ENCODE measurements at places on chromosomes 11 and 22.

DNA sequence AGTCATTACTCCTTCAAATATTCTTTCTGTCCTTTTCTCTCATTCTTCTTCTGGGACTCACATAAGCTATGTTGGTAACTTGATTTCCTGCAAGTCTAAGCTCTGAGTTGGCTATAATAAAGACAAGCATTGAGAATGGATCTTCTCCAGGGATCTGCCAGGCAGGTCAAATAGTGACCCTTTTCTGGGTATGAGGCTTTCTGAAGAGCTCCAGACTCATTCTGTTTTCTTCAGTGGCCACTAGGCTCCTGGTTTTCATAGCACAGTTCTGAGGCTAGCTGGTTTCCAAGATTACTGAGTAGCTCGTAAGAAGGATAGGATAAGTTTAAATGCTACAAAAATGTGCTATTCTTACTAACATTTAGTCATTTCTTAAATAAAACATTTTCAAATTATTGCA is 38.3 kb downstream of the TMPRSS5 start:
- DNase-seq: no peak

- no peak for DNase-seq
Measured at GRCh38 chr22:37098976-37099591, 10.4 kb downstream of the TMPRSS6 start.

GRCh38 chr11:127126986-127127385 is 126.4 kb upstream of the KIRREL3 start:
- DNase-seq: no peak

DNA sequence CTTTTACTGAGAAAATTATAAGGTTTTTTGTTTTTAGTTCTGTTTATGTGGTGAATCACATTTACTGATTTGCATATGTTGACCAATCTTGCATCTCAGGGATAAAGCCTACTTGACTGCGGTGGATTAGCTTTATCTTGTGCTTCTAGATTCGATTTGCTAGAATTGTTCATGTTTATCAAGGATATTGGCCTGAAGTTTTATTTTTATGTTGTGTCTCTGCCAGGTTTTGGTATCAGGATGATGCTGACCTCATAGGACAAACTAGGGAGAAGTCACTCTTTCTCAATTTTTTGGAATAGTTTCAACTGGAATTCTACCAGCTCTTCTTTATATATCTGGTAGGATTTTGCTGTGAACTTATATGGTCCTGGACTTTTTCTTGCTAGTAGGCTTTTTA is 504.8 kb downstream of the ETS1 start:
- no peak for DNase-seq

DNA sequence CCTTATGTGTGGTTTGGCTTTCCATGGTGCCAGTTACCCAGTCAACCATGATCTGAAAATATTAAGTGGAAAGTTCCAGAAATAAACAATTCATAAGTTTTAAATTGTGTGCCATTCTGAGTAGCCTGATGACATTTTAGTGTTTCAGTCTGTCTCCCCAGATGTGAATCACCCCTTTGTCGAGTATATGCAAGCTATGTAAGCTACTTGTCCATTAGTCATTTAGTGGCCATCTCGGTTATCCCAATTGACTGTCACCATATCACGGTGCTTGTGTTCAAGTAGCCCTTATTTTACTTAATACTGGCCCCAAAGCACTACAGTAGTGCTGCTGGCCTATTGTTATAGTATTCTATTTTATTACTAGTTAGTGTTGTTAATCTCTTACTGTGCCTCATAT is 44.9 kb downstream of the ATG16L2 start:
- no peak for DNase-seq

DNA sequence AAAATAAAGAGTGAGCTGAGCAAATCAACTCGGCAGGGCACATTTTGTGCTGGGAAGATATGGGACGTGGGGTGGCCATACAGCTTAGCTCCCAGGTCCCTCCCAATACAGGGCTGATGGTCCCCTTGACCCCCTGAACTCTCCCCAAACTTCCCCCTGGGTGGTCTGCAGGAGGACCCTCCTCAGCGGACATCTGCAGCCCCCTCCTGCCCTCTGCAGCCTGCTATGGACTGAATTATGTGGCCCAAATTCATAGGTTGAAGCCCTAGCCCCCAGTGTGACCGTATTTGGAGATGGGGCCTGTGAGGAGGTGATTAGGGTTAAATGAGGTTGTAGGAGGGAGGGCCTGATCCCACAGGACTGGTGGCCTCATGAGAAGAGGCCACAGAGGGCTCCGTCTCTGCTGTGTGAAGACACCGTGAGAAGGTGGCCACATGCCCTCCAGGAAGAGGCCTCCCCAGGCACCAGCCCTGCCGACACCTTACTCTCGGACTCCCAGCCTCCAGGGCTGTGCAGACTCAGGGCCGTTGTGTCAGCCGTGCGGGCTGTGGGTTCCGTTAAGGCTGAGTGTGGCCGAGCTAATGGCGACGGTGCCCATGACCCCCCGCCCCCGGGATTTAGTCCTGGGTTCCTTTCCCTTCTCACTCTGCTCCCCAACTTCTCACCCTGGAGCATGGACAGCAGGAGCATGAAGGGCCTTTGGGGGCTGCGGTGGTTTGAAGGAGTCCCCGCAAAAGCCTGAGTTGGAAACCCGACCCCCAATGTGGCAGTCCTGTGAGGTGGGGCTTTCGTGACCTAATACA is 1042.8 kb downstream of the BRD1 start:
- no peak for DNase-seq

DNA sequence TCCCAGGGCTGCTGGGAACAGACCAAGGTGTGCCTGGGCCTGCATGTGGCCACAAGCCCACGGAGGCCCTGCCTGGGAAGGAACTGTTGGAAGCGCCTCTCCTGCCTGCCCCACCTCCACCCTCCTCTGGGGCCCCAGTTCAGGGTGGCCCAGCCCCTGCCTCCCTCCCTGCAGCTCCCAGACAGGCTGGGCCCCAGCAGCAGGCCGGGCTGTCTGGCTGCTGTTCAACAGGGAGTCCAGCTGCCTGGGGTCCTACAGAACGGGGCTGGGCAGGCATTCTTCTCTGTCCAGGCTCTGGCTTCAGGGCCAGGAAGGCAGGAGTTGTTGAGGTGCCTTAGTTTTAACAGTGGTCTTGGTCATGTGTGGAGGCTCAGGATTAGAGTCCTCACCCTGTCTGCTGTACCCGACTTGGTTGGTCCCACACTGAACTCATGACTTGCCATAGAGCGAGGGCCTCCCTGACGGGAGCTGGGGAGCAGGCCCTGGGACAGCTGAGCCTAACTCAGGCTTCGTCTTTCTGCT is 11.8 kb downstream of the PRDM11 start:
- no peak for DNase-seq
